Adrenal gland (tissue), 19 donors: ENCODE measurements at places on chromosomes 4 and X.
A peak's percentile ranks its signal among the peaks of the same experiment; 100 is the strongest.

DNA sequence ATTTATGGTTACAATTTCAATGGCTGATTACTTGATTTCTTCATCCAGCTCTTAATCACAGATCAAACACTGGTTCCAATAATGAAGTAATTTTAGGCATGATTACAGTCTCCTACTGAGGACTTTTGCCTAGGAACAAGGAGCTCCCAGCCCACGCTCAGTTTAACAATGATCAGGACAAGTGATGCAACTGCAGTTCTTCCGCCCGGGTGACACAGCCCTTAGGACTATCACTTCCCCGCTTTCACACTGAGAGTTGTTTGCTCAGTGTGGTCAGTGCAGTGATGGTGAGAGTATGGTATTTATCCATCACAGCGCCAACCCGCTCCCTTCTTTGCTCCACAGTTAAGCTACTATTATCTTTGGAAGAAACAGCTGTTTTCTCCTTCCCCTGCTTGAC, 203.2 kb upstream of the MBNL3 start:
- no peak for DNase-seq

DNA sequence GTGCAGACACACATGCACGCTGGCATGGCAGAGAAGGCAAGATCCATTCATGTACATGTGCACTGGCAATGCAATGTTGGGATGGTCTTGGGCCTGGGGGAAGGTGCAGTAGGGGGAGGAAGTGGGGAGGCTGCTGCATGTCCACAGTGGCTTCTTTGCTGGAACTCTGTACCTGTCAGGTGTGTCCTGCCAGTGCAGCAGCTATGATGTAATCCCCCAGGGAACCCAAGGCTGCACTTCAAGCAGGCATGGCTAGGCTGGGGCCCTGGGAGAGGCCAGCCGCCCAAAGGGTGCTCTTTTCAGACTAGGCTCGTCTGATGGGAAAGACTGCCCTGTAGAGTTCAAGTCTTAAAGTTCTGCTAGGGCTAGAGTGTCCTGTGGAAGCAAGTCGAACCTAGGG, 1304.0 kb downstream of the FAM133A start:
- DNase-seq, result no peak

DNA sequence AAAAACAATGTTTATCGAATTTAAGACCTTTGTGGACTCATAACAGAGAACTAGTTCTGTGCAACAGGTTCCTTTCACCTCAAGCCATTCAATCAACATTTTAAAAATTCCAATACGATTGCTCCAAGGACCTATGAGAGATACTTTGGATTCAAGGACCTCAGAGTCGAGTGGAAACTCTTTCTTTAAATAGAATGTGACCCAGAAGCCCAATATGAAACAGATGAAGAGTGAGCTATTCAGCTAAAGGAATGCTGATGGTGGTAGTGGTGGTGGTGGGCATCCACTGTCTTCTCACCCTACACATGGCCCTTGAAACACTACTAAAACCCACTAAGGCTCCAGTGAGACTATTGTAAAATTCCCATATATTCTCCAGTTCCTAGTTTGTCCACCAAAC, 257.2 kb downstream of the DMD start:
- no peak for DNase-seq

- DNase-seq, result no peak
Observed at GRCh38 chr4:73862322-73862721, 6.9 kb upstream of the CXCL1 start.

DNA sequence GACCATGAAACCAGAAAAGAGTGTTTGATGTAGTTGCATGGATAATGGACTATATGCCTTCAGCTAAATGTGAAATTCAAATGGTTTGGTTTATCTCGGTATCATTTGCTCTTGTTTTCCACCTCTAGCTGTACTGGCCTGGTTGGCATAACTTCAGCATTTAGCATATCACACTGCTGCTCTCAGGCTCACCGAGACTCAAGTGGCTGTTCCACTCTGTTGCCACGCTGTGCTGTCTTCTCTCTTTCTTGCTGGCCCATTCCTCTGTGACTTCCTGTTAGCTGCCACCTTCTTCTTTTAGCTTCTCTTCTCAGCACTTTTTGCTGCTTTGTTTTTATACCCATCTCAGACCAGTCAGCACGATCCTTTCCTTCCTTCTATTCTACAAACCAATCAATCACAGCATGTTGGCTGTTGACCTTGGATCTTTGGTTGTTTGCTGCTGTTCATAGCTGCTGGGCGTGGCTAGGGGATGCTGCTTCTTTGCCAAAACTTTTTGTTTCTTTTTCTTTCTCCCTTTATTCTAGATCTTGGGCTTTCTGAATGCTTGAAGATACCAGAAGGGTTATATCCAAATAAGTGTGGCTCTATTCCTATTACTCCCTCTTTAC, 24.0 kb downstream of the INTS6L start:
- peak; percentile 64 for DNase-seq

GRCh38 chr4:119041396-119041795, 94.2 kb upstream of the MYOZ2 start:
- no peak for DNase-seq

DNA sequence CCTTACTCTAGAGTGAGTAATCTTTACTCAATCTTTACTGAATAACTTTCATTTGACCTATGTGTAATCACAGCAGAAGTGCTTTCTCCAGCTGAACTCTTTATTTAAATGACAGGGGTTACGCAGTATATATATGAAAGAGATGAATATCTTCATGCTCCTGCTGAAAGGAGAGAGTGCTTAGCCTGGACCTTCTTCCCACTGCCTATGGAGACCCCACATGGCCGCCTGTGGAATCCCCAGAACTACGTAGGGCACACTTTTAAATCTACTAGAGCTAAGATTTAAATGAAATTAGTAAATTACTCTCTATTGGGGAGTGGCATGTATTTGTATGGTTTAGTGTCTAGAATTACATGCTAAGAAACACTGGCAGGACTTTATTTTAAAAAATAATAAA, 391.2 kb downstream of the ANKRD50 start:
- DNase-seq, result no peak

DNA sequence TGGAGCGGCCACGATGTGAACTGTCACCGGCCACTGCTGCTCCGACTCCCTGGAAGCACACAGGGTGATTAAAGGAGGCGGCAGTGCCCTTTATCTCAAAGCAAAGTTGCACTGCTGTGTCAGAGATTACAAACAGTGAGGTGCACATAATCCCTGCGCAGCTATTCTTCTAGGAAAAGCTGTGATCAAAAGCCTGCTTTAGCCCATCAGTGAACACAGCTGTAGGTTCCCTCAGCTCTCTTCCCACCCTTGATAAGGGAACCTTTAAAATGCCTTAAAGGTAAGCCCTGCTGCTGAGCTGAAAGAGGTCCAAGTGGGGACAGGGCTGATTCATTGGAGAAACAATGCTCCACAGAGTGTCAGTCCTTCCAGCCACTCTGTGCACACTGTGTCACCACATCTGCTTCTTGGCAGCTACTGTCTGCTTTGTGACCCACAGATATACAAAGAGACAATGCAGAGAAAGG, 127.6 kb downstream of the EIF4E start:
- DNase-seq, result no peak
